Epithelial cell of proximal tubule (primary cell): ENCODE measurements at places on chromosomes 3 and 15. TPM values are rescaled to one million over a fixed set of nuclear protein-coding genes. Genes with fewer than 3 reads are reported as not detected.

Gene PARP16
- 3.5 and 7.9 TPM in 2 replicates for total RNA-seq

Gene GOLGA6D
- not detected in 2 replicates for total RNA-seq

Gene TMEM207
- not detected in 2 replicates for total RNA-seq

Gene POU1F1
- total RNA-seq, result not detected in 2 replicates

GRCh38 chr3:158333736-158334135 lies 223.8 kb downstream of the RSRC1 start:
- no peak for DNase-seq
